Right ventricle myocardium inferior (tissue), 1 donor: ENCODE measurements at places on chromosomes 4 and X. TPM values are rescaled to one million over a fixed set of nuclear protein-coding genes. Genes with fewer than 3 reads are reported as not detected.

DNA sequence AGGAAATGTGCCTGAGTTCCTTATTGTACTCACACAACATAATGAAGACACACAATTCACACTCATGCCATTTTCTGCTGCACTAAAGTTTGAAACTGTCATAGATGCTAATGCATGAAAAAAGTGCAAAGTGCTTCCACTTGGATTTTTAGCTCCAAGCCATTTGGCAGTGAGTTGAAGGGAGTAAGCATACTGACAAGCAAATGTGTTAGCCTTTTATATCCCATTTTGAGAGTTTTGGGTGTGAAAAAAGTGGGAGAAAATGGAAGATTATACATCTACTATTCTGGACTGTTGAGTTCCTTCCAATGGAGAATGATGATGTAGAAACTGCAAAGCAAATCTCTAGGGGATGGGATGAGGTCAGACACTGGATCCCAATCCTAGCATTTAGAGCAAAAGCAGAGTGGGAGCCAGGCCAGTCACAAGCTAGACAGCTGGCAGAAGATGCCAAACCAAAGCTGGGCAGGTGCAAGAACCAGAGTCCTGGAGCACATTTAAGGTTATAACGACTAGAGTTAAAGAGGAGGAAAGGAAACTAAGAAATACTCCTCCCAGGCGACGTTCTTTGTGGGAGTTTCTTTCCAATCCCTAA lies 216.8 kb downstream of the FBXO8 start:
- no peak for DNase-seq

GRCh38 chr4:19063662-19064061 lies 1042.1 kb upstream of the LCORL start:
- no peak for DNase-seq

DNA sequence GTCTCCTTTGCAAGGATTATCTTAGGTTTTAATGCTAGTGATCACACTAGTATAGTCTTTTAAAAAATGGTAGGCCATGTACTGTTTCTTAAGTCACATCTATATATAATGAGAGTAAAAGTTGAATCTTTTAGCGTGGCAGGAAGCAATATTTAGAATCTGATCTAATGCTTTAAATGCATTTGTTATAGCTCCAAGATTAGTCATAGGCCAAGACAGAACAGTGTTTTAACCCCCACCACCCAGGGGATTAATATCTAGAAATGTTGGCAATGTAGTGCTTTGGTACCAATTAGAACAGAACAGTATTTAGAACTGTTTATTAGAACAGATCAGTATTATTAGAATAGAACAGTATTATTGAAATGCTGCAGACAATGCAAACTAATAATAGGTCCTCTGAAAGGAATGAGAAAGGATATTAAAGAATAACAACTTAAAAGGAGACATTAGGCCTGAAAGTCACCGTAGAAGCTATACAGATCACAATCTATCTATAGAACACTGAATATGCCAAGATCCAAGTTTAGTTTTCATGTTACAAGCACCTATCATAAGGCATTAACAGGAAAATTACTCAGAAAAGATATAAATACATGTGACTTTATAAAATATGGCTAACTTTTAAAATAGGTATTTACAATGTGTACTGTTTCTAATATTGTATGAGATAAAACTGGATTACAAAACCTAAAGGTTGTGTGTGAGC lies 146.2 kb downstream of the NPNT start:
- no peak for DNase-seq

Gene AMER1
- 4.1 TPM for total RNA-seq

Gene CENPE
- total RNA-seq: 0.51 TPM

Gene HSD17B13
- 0.22 TPM for total RNA-seq

DNA sequence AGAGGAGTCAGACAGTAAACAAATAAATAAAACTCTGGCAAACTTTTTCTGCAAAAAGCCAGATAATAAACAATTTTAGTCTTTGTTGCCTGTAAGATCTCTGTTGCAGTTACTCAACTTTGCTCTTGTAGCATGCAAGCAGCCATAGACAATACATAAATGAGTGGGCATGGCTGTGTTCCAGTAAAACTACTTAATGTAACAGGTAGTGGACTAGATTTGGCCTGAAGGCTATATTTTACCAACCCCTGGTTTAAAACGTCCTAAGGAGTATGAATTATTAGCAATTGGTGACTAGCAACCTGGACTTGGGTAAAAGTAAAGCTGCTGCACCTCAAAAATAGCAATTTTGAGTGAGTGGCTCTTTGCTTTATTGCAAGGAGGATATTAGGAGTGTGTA lies 30.9 kb downstream of the SLAIN2 start:
- no peak for DNase-seq

DNA sequence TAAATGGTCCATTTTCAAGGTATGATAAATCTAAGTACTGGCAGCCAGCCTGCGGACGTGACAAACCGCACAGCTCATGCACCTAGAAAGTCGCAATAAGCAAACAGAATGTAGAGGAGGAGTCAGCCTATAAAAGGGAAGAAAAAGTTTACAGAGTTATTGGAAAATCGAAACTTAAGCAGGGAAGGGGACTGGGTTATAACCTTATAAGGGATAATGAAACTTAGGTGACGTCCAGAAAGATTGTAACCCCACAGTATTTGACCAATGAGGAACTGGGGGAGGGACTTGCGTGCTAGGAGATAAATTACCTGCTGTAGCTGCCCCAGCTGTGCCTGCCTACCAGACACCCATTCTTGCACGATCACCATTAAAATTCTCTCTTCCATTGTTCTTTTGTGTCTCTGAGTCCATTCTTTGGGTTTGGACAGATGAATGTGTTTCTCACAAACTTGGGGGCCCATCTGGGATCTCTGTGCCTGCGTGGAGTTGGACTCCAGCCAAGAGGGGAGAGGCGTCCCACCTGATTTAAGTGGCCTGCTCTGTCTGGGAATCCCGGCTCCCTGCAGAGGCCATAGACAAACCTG lies 61.0 kb downstream of the ZCCHC12 start:
- DNase-seq: no peak

Gene BEND4
- total RNA-seq: 0.05 TPM

DNA sequence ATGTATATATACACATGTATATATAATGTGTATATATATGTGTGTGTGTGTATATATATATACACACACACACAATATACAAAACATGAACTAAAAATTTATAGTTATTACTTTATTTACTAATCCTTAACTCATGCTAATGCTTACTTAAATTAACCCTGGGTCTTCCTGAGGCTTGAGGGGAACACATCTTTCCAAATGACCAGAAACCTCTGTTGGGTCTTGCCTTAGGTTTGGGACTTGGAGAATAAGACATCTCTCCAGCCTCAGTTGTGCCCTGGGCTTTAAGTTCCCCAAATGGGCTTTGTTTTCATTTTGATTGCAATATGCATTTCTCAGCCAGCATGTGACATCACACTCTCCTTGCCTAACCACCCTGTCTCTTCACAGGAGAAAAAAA lies 7.7 kb downstream of the GEMIN8 start:
- no peak for DNase-seq

- DNase-seq: no peak
Observed at GRCh38 chr4:147334478-147334877, 146.4 kb upstream of the EDNRA start.

GRCh38 chr4:88246600-88246999 lies 37.8 kb downstream of the PPM1K start:
- no peak for DNase-seq

- no peak for DNase-seq
Observed at GRCh38 chr4:109877400-109877799, 29.5 kb downstream of the LRIT3 start.

DNA sequence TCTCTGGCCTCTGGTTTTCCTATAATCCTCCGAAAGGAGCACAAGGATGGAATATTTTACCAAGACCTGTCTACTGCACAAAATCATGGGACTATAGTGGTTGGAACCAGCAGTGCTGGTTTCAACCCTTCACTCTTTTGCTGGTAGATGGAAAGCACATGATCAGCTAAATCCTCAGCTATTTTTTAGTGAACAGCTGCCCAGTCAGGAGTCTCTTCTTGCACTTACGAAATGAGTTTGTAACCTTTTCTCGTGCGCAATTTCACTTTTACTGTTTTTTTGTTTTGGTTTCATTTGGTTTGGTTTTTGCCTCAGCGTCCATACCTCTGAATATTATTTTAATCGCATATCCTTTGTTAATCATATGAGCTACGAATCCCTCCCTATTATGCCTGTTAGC lies 418.5 kb upstream of the CPEB2 start:
- DNase-seq: no peak

- no peak for DNase-seq
Observed at GRCh38 chr4:147160908-147161513, 215.3 kb upstream of the TTC29 start.

DNA sequence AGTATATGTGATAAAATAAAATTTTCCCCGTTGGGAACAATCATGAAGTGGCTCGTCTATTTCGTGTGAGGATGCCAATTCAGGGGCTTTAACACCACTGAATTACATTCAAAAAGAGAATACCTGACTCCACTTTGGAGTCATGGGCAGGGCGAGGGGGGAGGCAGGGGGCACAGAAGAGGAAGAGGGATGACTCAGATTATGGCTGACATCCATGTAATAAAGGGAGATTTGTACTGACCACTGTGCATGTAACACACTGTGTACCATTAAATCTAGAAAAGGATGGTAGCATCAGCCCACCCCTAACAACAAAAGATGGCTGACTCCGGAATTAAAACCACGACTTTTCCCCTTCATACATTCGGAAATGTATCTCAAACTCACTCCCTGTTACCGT lies 1.3 kb downstream of the SLC9A7 start:
- no peak for DNase-seq

- DNase-seq: no peak
Observed at GRCh38 chr4:123783151-123783790, 386.7 kb downstream of the SPRY1 start.
